ENCODE measurements at places on chromosomes 3 and 15.

- peak; percentile 60 for DNase-seq
Measured at GRCh38 chr3:194395212-194395611, 3.9 kb downstream of the GP5 start.

GRCh38 chr15:70906842-70907241 is 14.2 kb downstream of the LRRC49 start:
- no peak for DNase-seq

DNA sequence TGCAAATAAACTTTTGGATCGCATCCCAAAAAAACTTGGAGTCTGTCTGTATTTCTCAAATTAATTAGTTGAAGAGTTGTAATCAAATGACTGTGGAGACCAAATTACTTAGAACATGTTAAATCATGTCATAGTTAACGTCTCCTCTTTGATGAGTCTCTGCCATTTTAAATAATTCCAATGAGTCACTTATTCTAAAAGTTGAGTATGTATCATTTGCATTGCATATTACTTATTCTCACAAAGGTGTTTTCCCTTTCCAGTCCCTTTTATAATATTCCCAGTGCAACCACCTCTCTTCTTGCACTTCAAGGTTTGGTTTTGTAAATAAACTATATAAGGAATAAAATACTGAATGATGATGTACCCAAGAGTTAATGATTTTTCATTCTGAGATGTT is 36.0 kb upstream of the MBNL1 start:
- no peak for DNase-seq

DNA sequence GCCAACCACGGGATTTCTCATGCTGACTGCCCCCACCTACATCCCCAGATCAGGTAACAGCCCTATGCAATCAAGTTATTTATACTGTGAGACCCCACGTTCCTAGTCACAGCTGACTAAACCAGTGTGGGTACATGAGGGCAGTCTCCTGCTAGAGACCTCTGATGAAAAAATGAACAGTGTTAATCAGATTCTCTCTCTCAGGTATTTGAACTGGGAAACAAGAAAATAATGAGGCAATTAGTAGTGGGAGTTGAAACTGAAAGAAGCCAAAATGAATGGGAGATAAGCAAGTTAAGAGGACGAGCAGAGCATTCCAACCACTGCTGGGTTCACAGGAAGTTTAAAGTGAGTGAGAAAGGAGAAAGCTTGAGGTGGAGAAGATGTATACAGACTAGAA is 98.5 kb upstream of the MYO5C start:
- no peak for DNase-seq

- no peak for DNase-seq
Measured at GRCh38 chr3:36227980-36228379, 152.3 kb upstream of the STAC start.

- DNase-seq, result no peak
Measured at GRCh38 chr15:70258369-70259027, 160.8 kb upstream of the TLE3 start.

DNA sequence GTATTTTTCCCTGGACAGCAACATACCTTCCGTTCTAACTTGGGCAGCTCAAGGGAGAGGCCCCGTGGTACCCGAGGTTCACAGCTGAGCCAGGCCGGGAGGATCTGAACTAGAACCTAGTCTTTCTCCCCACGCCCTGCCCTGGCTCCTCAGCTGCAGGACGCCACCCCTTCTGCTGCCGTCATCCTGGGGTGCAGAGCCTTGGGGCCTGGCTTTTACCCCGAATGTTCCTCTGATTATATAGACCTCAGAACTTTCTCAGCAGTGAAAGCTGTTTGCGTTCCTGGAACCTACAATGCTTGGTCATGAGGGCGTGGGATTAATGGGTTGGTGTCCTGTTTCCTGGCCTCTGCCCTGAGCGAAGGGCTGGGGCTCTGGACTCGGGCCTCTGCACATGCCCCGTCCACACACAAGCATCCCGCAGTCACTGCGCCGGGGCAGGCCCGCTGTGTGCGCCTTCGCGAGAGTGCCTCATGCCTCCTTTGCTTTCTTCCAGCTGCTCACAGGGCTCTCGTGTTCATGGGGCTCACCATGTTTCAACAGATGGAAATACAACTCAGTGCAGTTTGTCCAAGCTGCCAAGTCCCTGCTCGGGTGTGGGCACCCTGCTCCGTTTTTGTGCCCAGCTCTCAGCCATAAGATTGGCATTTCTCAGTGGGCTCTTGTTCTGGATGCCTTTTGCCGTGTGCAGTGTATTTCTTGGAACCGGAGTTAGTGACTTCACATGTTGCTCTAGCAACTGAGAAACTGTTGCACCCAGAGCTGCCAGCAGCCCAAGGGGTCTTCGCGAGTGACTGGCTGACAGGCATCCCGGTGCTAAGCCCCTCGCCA is 20.4 kb downstream of the SYNM start:
- DNase-seq, result no peak
